ENCODE measurements at places on chromosomes 13 and 19. TPM values are rescaled to one million over a fixed set of nuclear protein-coding genes. Genes with fewer than 3 reads are reported as not detected.

DNA sequence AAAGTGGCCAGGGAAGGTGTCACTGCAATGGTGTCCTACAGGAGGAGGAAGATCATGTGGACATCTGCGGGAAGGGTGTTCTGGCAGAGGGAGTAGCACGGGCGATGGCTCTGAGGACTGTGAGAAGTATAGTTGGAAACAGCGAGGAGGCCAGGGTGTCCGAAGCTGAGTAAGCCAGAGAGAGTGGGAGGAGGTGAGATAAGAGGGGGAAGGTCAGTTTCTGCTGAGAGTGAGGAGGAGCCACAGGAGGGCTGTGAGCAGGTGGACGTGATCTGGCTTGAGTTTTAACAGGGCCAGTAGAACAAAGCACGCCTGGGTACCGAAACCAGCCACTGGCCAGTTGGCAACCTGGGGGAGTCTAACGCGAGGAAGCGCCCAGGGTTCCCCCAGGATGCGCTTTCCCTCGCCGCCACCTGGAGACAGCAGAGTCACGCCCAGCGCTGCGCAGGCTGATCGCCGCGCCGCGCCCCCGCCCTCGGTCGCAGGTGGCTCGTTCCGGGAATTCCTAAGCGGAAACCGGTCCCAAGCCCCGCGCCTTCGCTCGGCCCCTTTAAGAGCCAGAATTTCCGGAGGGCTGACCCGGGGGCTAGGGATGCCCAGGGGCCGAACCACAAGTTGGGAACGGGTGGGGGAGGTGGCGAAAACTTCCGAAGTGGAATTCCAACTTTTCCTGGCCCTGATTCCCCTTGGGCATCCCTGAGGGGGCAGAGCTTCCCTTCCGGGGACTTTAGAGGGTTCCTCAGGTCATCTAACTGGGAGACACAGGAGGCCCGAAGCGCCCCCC lies 1.1 kb upstream of the LSR start:
- ATAC-seq = peak; percentile 79

DNA sequence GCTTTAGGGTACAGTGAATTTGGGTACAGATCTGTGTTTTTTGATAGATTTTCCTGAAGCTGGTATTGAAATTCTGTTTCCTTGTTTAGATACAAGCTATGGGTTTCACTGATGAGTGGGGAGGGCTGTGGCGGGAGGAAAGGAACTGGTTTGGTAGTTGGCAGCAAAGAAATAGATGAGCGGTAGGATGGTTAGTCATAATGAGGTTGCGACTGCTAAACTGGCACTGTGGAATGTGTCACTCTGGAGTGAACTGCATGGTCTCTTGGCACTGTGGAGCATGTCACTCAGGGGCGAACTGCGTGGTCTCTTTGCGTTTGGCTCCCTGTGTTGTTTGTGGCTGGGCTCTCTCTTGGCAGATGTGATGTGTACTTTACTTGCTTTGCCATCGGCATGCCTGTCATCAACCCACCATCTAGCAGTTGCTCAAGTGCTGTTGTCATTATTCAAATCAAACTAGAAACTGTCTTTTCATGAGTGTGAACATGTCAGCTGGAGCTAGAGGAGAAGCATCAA lies 82.1 kb downstream of the ATP8A2 start:
- ATAC-seq = no peak

- no peak for ATAC-seq
Measured at GRCh38 chr13:58620176-58620575, 988.6 kb downstream of the PCDH17 start.

- no peak for ATAC-seq
Measured at GRCh38 chr13:107649079-107649478, 566.3 kb downstream of the LIG4 start.

GRCh38 chr19:3363841-3364500 lies 2.4 kb upstream of the NFIC start:
- no peak for ATAC-seq

DNA sequence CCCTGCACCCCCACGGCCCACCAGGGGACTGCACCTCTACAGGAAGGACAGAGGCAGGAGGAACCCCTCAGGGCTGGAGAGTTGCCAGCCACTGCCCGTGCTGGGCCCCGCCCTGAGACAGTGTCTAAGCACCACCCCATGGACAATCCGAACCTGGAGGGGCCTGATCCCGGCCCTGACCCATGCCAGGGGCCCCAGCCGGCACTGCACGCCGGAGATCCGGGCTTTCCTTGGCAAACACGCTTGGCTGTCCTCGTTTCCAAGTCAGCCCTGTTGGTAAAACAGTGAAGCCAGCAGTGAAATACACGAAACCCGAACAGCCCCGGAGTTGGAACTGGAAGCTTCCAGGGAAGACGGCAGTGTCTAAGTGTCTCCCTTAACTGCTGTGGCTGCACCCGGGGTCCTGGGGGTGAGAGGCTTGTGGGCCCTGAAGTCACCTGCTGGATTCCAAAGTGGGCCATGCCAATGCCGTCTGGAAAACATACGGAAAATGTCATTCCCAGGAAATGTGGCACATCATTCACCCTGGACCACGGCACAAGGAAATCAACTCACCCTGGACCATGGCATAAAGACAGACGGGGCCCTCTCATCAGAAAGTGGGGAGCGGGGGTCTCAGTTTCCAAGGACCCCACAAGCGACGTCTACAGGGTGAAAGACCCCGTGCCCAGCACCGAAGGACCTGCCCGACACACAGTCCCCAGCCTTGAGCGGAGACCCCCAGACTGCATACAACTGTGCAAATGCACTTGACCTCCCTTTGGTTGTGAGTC lies 30.9 kb downstream of the RASA3 start:
- no peak for ATAC-seq

DNA sequence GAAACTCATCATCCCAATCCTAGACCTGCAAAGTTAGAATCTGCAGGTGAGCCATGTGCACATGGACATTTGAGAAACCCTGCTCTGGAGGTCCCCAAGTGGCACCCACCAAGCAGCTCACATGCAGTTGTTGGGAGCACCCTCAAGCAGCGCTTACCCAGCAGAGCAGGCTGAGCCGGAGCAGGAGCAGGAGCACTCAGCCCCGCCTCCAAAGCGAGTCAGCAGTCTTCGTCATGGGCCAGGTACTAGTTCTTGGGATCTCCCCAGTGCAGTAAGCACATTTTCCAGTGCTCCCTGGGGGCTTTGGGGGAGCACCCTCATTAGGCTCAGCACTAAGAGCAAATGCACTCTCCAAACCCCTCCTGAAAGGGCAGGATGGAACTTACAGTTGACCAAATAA lies 572.7 kb downstream of the IRS2 start:
- ATAC-seq = peak; percentile 67

GRCh38 chr13:80742033-80742432 lies 401.1 kb upstream of the SPRY2 start:
- no peak for ATAC-seq

GRCh38 chr19:29665215-29665825 lies at the start of gene PLEKHF1:
PLEKHF1 (plus strand) TSS chr19:29665461; CDS start chr19:29673840, 8,379 bp downstream.
- peak; percentile 92 for ATAC-seq

- ATAC-seq = no peak
Measured at GRCh38 chr13:24505756-24506155, 6.8 kb downstream of the PARP4 start.

GRCh38 chr13:93409001-93409400 lies 182.4 kb downstream of the GPC6 start:
- no peak for ATAC-seq

GRCh38 chr13:87295636-87296035 lies 375.5 kb upstream of the SLITRK5 start:
- no peak for ATAC-seq

DNA sequence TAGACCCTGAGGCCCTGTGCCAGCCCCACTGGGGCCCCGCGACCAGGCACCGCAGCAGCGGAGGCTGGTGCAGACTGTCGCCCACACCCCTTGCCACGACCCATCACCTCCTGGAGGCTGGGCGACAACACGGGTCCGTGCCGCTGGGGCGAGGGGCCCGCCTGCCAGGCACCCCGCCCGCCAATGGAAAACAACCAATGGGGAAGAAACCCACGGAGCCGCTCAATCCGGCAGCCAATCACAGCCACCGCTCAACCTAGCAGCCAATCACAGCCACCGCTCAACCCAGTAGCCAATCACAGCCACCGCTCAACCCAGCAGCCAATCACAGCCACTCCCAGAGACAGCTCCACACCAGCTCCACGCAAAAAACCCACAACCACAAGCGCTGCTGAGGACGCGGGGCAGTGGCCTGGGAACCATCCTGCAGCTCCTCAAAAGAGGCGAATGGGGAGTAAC lies 29.7 kb downstream of the GPX4 start:
- ATAC-seq = peak; percentile 19

DNA sequence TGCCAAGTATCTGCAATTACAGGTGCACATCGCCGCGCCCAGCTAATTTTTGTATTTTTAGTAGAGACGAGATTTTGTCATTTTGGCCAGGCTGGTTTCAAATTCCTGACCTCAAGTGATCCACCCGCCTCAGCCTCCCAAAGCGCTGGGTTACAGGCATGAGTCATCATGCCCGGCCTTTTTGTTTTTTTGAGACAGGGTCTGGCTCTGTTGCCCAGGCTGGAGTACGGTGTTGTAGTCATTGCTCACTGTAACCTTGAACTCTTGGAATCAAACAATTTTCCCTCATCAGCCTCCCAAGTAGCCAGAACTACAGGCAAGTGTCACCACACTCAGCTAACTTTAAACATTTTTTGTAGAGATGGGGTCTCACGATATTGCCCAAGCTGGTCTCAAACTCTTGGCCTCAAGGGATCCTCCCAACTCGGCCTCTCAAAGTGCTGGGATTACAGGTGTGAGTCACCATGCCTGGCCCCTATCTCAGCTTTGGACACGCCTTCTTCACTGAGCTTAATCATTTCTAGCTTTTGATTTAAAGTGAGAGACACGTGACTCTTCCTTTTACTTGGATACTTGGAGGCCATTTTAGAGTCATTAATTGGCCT lies 4.0 kb upstream of the IRGC start:
- ATAC-seq = no peak

GRCh38 chr13:42964761-42965161 lies 27.3 kb downstream of the EPSTI1 start:
- no peak for ATAC-seq

- ATAC-seq = no peak
Measured at GRCh38 chr13:112696001-112696868, 6.4 kb downstream of the ATP11A start.

GRCh38 chr19:18677156-18677555 lies 6.3 kb upstream of the CRTC1 start:
- ATAC-seq = no peak

- peak; percentile 31 for ATAC-seq
Measured at GRCh38 chr19:55368701-55369563, 1.3 kb downstream of the IL11 start.

DNA sequence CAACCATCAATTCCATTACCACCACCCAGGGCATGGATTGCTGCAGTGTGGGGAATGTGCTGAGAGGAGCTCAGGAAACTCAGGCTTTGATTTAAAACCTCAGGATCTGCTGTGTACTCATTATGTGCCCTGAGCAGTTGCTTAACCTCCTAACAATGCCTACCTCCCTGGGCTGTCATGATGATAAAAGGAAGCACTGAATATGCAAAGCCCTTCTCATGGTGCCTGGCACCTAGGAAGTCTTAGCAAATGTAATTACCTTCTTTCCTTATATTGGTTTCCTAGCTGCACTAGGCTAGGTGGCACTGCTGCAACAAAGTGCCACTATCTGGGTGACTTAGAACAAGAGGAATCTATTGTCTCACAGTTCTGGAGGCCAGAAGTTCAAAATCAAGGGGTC lies 62.2 kb downstream of the KCTD12 start:
- no peak for ATAC-seq

GRCh38 chr13:72145383-72145782 lies 278.4 kb upstream of the DACH1 start:
- ATAC-seq = no peak

- no peak for ATAC-seq
Measured at GRCh38 chr19:55539090-55539984, 2.4 kb upstream of the SBK2 start.

DNA sequence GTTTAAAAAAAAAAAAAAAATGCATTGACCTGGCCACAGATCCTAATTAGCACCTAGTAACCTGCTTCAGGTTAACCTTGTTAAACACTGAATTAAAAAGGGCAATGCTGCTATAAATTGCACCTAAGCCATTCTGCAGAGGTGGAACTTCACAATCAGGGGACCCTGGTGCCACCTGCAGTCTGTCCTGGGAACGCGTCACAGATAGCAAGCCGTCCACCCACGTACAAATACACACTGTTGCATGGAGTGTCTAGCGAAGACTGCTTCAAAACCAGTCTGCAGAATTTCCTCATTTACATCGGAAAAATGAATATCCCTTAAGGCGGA lies 169.3 kb downstream of the COL4A1 start:
- peak; percentile 72 for ATAC-seq

DNA sequence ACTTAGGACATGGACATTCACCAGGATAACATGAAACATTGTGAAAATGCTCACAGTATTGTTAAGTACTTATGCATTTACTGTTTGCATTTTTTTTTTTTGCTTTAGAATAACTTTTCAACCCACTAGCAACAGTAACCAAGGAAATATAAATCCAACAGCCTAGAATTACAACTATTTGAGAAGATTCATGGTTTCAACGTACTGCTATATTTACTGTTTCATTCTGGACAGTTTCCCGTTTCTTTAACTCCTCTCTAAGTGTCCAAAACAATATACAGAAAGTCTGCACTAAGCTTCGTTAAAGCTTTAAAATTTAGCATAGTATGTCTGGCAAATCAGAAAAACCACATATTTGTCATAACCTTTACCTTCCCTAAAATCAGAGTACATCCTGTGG lies 2.7 kb downstream of the SMAD9 start:
- ATAC-seq = no peak

DNA sequence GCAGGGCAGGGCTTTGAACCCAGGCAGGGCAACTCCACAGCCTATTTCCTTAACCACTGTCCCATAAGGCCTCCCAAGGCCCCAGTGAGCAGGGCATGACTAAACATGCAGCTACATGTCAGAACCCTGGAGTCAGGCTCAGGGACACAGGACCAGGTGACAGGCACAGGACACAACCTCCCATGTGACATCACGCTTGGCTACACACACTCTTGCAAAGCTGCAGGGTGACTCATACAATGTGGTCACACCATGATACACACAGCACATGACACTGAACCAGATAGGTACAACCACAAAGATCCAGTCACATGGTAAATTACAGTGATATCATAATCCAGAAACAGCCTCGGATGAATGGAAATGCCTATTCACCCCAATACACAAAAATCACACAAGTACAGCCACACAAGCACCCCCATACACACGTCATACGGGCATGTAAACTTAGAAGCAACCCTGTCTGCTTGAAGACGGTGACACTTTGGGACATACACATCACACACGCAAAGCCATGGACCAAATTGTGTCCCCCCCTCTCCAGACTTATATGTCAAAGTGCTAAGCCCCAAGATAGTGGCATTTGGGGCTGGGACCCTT lies 14.5 kb downstream of the KLK4 start:
- ATAC-seq = peak; percentile 99

- no peak for ATAC-seq
Measured at GRCh38 chr19:1429750-1430149, 8.4 kb upstream of the RPS15 start.

GRCh38 chr19:49635530-49636232 lies 4.3 kb downstream of the RRAS start:
- no peak for ATAC-seq

Gene LRRC4B
- total RNA-seq = 0.24 TPM

Gene CEACAM20
- not detected for total RNA-seq

Gene DCT
- not detected for total RNA-seq

Gene KRI1
- 22.5 TPM for total RNA-seq

Gene JSRP1
- total RNA-seq = not detected

Gene YJEFN3
- 1.00 TPM for total RNA-seq

Gene TEKTIP1
- total RNA-seq = 0.84 TPM

Gene CEACAM6
- total RNA-seq = 268 TPM

Gene ZNF285
- total RNA-seq = 0.64 TPM

Gene CASP14
- total RNA-seq = 0.16 TPM

Gene PSG3
- total RNA-seq = not detected

Gene FFAR3
- not detected for total RNA-seq

Gene C1QTNF9B
- total RNA-seq = not detected

Measured in esophagus mucosa (tissue), 1 donor.